ENCODE measurements at places on chromosomes 12 and 14. TPM values are rescaled to one million over a fixed set of nuclear protein-coding genes. Genes with fewer than 3 reads are reported as not detected.

GRCh38 chr14:73008501-73008900 lies 18.4 kb downstream of the ZFYVE1 start:
- DNase-seq: no peak

- DNase-seq: no peak
These were observed 1.4 kb downstream of the MAP3K9 start for GRCh38 chr14:70807898-70808415.

DNA sequence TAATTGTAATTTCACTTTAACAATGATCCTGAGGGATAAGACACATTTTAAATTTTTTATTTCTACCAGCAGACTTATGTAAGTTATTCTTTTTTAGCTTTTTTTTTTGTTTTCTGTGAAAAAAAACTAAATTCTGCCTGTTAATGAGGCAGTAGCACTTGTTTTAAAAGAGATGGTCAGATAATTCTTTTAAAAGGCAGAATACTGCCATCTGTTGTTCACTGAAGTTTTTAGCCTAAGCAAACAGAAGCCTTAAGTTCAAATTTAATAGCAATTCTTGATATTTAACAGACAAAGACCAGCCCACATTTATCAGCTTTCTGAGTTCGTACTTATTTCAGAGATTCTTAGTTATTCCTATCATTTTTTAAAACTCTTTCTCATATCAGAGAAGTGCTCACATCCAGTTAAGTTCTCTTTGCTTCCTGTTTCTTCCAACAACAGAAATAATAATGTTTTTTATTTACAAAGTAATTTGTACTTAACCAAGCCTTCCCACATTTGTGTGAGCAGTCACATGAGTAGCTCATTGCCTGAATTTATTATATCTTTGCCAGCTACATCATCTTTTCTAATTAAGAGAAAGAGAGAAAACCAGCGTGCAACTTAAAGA lies 93.4 kb upstream of the SLCO1C1 start:
- no peak for DNase-seq

- DNase-seq: no peak
These were observed 9.3 kb upstream of the CLEC12A start for GRCh38 chr12:9961901-9962300.

GRCh38 chr12:80698256-80698655 lies 9.2 kb upstream of the MYF6 start:
- DNase-seq: no peak

DNA sequence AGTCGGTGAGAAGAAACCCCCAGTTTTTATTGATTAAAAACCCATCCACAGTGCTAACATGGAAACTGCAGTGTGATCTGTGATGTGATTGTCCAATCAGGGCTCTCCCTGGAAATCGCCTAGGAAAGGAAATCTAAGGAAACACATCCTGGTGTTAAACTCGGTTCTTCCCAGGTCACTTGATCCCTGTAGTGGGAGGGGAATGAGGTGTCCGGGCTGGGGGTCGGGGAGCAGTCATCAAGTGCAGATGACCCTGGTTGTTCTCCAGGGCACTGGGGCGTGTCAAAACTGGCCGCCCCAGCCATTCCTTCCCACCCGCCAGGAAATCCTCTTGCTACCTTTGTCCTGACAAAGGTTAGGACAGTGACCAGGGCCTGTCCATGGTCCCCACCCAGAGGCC lies 20.8 kb downstream of the RAB35 start:
- DNase-seq: no peak

KRT85 gene
- not detected for polyA plus RNA-seq

DNAI7 gene
- 5.0 TPM for polyA plus RNA-seq

CD63 gene
- polyA plus RNA-seq: 623 TPM

PLEKHG7 gene
- polyA plus RNA-seq: 0.30 TPM

Measured in left renal cortex interstitium (tissue), 4 donors.